GM20000 (cell line): ENCODE measurements at places on chromosomes 16 and 17.

- no peak for DNase-seq
Measured at GRCh38 chr16:51940183-51940582, 606.8 kb downstream of the TOX3 start.

GRCh38 chr16:65600046-65600445 is 478.2 kb upstream of the CDH11 start:
- DNase-seq = no peak

- DNase-seq = no peak
Measured at GRCh38 chr16:52953215-52953614, 99.5 kb downstream of the CHD9NB start.

DNA sequence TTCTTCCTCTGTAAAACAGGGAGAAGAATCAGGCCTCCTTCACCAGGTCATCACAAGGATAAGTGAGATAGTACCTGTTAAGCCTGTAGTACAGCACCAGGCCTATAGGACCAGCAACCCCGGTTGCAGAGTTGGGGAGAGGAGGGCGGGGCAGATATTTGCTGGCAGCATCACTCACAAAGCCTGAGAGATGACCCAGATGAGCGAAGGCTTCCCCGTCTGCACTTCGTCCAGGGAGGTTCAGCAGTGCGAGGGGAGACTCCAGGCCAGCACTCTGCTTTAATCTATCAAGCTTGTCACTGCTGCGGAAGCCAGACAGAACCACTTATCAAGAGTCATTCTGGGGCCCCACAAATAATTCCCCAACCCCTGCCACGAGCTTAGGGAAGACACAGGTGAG is 15.8 kb upstream of the RBBP6 start:
- DNase-seq = no peak

GRCh38 chr16:73228649-73229048 is 180.7 kb upstream of the ZFHX3 start:
- no peak for DNase-seq

DNA sequence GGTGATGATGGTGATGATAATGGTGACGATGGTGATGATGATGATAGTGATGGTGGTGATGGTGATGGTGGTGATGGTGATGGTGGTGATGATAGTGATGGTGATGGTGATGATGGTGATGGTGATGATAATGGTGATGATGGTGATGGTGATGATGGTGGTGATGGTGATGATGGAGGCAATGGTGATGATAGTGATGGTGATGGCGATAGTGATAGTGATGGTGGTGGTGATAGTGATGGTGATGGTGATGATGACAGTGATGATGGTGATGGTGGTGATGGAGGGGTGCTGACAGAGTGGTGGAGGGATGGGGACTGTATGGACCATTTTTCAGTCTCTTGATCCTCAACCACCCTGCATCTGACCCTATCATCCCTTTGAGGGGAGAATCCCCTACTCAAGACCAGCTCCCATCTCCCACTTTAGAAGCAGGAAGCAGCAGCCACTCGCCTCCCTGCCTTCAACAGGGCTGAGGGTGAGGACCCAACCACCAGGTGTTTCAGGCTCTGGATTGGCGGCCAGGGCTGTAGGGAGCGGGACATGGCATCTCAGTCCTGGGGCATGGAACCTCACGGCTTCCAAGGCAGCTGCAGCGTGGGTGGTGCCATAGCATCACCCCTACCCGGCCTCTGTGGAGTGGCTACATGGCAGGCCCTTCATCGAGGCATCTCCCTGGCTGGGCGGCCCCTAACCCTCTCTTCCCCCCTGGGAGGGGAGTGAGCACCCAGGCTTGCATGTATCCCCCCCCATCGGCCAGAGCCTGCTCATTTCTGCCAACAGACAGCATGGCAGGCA is 4.5 kb downstream of the FSCN2 start:
- DNase-seq = no peak
